ENCODE measurements at places on chromosomes 1 and 21.

- no peak for DNase-seq
Observed at GRCh38 chr1:151714820-151715725, 1.5 kb downstream of the CELF3 start.

DNA sequence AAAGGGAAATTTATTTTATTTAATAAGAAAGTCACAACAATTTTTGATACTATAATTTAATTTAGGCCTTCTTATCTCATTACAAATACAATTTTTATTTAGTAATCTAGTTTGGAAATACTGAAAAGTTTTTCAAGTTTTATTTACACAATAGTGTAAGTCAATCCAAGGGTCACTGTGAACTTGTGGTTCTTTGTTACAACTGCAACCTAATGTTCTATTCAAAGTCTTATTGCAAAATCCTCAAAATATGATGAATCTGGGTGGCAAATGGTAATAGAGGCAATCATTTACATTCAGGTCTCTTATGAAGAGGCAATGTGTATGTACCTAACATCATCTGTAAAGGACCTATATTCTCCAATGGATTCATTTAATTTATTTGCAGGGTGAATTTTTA, 421.2 kb downstream of the DPYD start:
- DNase-seq: peak; percentile 59

DNA sequence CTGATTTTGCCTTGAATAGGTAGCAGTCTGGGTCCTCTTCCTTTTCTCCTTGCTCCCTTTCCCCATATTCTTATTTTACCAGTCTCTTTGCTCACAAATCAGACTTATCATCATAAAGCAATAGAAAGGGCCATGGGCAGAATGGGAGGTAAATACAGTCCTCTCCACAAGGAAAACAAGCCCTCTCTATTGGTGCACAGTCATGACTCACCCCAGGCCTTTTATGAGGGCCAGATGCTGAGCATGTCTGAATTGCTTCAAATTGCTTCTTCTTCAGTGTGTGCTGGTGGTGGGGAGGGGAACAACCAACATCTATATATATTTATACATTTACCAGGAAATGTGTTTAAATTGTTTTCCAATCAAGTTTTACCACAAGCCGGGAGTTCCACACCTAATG, 75.2 kb downstream of the GFI1 start:
- DNase-seq: peak; percentile 69

GRCh38 chr1:207305489-207305873, 16.0 kb upstream of the CD55 start:
- no peak for DNase-seq

DNA sequence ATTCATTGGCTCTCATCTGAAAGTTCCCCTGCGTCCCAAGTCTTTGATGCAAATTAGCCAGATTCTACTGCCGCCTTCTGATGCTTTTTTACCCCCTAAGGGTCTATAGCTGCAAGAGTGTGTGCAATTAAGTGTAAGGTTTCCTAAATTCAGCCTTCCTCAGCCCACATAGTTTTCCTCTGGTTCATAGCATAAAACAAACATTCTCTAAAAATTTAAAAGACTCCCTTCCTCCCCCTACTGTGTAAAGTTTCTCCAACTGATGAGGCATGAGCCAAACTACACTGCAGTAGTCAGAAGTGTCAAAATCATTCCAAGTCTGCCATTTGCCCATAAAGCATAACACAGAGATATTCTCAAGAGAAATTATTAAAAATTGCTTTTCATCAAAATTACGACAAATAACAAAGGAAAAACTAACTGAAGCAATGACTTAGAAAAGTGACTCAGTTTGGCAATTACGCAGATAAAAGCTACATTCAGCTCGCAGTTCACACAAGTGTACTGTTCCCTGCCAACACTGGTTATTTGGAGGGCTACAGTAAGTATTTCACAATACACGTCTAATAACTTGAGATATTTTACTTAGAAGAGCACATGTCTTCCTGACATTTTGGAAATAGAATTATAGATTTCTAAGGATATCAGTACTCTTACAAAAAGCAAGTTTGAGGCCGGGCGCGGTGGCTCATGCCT, 15.4 kb downstream of the KCNH1 start:
- DNase-seq: no peak

- no peak for DNase-seq
Observed at GRCh38 chr1:228983661-228984060, 248.4 kb downstream of the RHOU start.

All from choroid plexus epithelial cell (primary cell).